AG04449 (cell line): ENCODE measurements at places on chromosomes 4 and X.

- DNase-seq, result no peak
These were observed 31.4 kb downstream of the HMX1 start for GRCh38 chr4:8840006-8840793.

- no peak for DNase-seq
These were observed 71.2 kb downstream of the ZNF518B start for GRCh38 chr4:10385994-10386394.

GRCh38 chr4:80608281-80608980 is 272.9 kb downstream of the CFAP299 start:
- no peak for DNase-seq

GRCh38 chr4:109185548-109185947 is 116.9 kb downstream of the COL25A1 start:
- DNase-seq, result no peak

DNA sequence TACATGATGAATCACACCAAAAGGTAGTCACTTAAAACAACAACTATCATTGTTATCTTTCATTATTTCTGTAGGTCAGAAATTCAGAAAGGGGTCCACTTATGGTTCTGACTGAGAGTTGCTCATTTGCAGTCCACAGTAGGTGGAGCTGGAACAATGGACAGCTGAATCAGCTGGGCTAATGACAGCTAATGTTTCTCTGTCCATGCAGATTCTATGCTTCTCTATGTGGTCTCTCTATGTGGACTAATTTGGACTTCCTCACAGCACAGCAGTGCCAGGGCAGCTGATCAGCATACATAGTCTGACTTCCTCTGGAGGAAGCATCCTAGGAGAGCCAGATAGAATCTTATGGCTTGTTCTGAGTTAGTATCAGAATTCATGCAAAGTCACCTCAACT is 131.7 kb upstream of the INTU start:
- no peak for DNase-seq

GRCh38 chr4:44912980-44913379 is 186.6 kb upstream of the GNPDA2 start:
- DNase-seq, result no peak

DNA sequence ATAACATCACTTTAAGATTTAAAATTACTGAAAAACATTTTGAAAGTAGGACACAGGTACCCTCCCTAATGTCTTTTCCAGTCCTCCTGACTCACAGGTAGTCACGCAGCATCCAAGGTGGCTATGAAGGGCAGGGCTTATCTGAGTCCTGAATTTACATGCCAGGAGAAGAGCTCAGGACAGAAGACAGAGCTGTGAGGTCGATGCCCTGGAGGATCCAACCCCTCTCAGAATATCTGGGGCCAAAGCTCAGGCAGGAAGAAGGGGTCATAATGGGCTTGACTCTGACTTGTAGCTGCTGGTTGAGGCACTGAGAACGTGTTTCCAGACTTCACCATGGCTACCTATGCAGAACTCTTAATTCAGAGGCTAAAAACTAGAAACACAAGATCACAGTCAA is 177.5 kb downstream of the AASDH start:
- no peak for DNase-seq

DNA sequence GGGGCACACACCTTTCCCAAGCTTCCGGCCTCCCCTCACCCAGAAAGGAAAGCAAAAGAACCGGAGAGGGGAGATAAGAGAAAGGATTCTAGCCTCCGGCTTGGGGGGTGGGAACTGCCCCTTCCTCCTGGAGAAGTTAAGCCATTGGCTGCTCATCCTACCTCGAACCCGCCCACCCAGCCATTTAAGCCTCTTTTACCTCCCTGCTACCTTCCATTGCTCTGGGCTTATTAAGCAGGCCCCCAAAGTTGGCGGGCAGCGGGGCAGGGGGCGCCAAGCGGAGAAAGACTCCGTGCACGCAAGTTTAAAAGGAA is 2.3 kb downstream of the MAML3 start:
- DNase-seq, result no peak

DNA sequence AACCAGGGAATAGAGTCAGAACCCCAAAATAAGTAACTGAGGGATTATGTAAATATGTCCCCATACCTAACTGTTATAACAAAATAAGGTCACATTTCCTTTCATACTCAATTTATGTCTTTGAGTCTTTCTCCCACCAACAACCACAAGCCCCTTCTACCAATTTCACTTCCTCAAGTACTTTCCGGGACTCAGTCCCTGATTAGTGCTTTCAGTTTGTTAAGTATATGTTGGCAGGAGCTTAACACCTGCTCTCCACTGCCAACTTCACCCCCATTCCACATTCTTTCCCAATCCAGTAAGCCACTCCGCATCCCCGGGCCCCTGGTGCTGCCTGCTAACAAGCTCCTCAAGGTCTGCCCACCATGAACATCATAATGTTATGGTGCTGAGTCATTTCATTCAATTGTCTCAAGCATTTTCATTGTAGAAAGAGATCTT is 71.3 kb upstream of the SPRY1 start:
- DNase-seq, result no peak
